ENCODE measurements at places on chromosomes 5 and 9.

GRCh38 chr5:95424526-95424925, 33.4 kb downstream of the FAM81B start:
- H3K27ac ChIP-seq = no peak overlapping the region
- no peaks in the 10 kb centered on the region for H3K36me3 ChIP-seq
- H3K4me1 ChIP-seq = no peaks in the 10 kb centered on the region
- no peaks in the 10 kb centered on the region for H3K27me3 ChIP-seq
- DNase-seq = no peak

- no peak overlapping the region for H3K4me3 ChIP-seq
- peaks cover 16% of the 10 kb centered on the region for H3K4me1 ChIP-seq
- H3K36me3 ChIP-seq = no peaks in the 10 kb centered on the region
- H3K27me3 ChIP-seq = no peaks in the 10 kb centered on the region
These were observed 136.4 kb downstream of the SLIT3 start for GRCh38 chr5:169164481-169164925.

GRCh38 chr5:90560771-90561170, 2.2 kb downstream of the ADGRV1 start:
- H3K27ac ChIP-seq = no peak overlapping the region
- DNase-seq = no peak
- H3K4me3 ChIP-seq = no peak overlapping the region

DNA sequence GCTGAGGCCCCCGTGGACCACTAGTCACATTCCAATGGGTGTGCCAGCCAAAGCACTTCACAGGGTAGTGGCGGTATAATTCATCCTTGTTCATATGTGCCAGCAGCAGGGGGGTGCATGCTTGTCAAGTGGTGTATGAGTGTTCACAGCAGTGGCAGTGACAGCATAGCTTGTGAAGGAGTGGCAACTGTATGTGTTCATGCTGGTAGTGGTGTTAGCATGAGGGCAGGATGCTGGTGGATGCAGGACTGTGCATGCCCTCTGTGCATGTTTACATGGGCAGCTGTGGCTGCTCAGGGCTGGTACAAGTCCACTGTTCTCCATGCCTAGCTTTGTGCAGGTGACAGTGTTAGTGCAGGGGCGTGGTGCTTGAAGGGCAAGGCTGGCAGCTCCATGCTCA, 253.4 kb upstream of the DMAC1 start:
- no peak overlapping the region for H3K27ac ChIP-seq
- no peak overlapping the region for H3K4me3 ChIP-seq
- H3K4me1 ChIP-seq = no peaks in the 10 kb centered on the region
- no peaks in the 10 kb centered on the region for H3K36me3 ChIP-seq
- no peak for DNase-seq

GRCh38 chr5:34843497-34843896, 4.5 kb downstream of the TTC23L start:
- DNase-seq = no peak
- H3K27me3 ChIP-seq = no peaks in the 10 kb centered on the region
- no peaks in the 10 kb centered on the region for H3K36me3 ChIP-seq
- H3K4me3 ChIP-seq = no peak overlapping the region
